ENCODE measurements at places on chromosomes 6 and 20. TPM values are rescaled to one million over a fixed set of nuclear protein-coding genes. Genes with fewer than 3 reads are reported as not detected.

The EEF1A1 gene
- 25,077 TPM for total RNA-seq

The GSTA3 gene
- not detected for total RNA-seq

The MACROD2 gene
- total RNA-seq: 0.38 TPM

The SEC23B gene
- 44.3 TPM for total RNA-seq

The TNFRSF6B gene
- 7.8 TPM for total RNA-seq

The ULBP3 gene
- total RNA-seq: 5.0 TPM

The CSE1L gene
- total RNA-seq: 53.7 TPM

The AGER gene
- total RNA-seq: 0.15 TPM

The PACSIN1 gene
- not detected for total RNA-seq

The PRR18 gene
- not detected for total RNA-seq

The HLA-DOB gene
- total RNA-seq: not detected

The ULBP2 gene
- 1.9 TPM for total RNA-seq

The B4GALT5 gene
- 20.4 TPM for total RNA-seq

The HLA-DQA1 gene
- total RNA-seq: not detected

The ABHD16B gene
- not detected for total RNA-seq

The CLVS2 gene
- total RNA-seq: not detected

The CYP24A1 gene
- total RNA-seq: 0.60 TPM

The BMP6 gene
- total RNA-seq: 173 TPM

The PTCHD4 gene
- 9.8 TPM for total RNA-seq

The TTBK1 gene
- not detected for total RNA-seq

The KHDC1L gene
- total RNA-seq: not detected

The PRDM13 gene
- not detected for total RNA-seq

The CRISP2 gene
- not detected for total RNA-seq

The FOXS1 gene
- 0.35 TPM for total RNA-seq

The HLA-DQB2 gene
- total RNA-seq: not detected

The TLDC2 gene
- 0.15 TPM for total RNA-seq

The TFAP2A gene
- total RNA-seq: 0.23 TPM

The ADTRP gene
- total RNA-seq: 2.0 TPM

The FIG4 gene
- total RNA-seq: 16.5 TPM

The OXT gene
- total RNA-seq: not detected

The PAK5 gene
- total RNA-seq: not detected

The BEND6 gene
- 6.1 TPM for total RNA-seq

The MOCS1 gene
- total RNA-seq: 11.3 TPM

The HRH3 gene
- total RNA-seq: not detected

The ZNF184 gene
- total RNA-seq: 7.1 TPM

The SIRPB2 gene
- total RNA-seq: not detected

The LIN28B gene
- total RNA-seq: not detected

The GSTA2 gene
- not detected for total RNA-seq

The MAP7 gene
- 0.82 TPM for total RNA-seq

The GNMT gene
- not detected for total RNA-seq

The FOXQ1 gene
- total RNA-seq: not detected

The SLC17A4 gene
- not detected for total RNA-seq

The IL17A gene
- not detected for total RNA-seq

The VAPB gene
- total RNA-seq: 14.6 TPM

The PPIL6 gene
- total RNA-seq: 2.1 TPM

The EFCAB8 gene
- under 0.01 TPM for total RNA-seq

The ASIP gene
- not detected for total RNA-seq

The GPR63 gene
- 0.08 TPM for total RNA-seq

The C6orf118 gene
- not detected for total RNA-seq

Data from smooth muscle cell of the coronary artery (primary cell).